ENCODE measurements at places on chromosomes 5 and 9.
A peak's percentile ranks its signal among the peaks of the same experiment; 100 is the strongest.

DNA sequence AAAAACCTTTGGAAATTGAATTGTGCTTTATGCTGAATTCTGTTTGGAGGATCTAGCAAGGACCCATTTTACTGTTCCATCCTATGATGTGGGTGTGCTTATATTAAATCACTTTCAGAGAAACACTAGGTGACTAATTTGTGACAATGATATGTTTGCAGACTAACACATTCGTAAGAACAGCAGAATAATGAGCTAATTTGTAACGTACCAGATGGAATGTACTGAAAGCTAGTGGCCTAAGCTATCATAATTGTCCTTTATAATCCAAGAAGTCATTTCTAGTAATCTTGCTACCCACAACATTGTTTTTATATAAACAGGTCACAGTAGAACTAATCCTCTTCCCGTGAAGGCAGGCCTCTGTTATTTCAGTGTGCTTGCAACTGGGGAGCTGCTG, 292.5 kb downstream of the PDE4D start:
- DNase-seq: no peak

GRCh38 chr9:93184432-93185265, 710 bp downstream of the WNK2 start:
- no peak for DNase-seq

- DNase-seq: no peak
Measured at GRCh38 chr9:15982182-15982581, 429.3 kb downstream of the CCDC171 start.

DNA sequence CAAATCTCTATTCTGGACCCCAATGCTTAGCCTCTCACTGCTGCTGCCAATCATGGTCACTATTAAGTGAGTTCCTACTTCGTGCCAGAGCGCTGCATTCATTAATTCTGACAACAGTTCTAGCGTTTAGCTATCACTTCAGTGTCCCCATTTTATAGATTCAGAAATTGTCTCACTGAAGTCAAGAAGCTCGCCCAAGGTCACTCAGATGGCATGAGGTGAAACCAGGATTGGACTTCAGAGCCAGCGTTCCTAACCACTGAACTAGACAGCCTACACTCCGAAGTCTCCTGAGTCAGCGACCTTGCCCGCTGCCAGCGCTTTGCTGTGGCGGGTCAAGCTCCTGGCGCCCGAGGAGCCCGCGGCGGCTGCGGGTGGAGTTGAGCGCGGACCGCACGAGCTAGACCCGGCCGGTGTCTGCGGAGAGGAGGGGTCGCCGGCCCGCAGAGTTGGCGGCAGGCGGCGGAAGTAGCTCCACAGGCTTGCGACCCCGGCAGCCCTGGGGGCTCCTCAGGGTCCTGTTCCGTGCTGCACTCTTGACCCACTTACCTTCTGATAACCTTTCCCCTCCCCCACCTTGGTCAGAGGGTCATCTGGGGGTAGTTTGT, 2.1 kb upstream of the GABRB2 start:
- DNase-seq: no peak

- no peak for DNase-seq
Measured at GRCh38 chr5:95078868-95079267, 206.0 kb downstream of the MCTP1 start.

GRCh38 chr9:105114964-105115728, 129.3 kb upstream of the SLC44A1 start:
- DNase-seq: no peak

DNA sequence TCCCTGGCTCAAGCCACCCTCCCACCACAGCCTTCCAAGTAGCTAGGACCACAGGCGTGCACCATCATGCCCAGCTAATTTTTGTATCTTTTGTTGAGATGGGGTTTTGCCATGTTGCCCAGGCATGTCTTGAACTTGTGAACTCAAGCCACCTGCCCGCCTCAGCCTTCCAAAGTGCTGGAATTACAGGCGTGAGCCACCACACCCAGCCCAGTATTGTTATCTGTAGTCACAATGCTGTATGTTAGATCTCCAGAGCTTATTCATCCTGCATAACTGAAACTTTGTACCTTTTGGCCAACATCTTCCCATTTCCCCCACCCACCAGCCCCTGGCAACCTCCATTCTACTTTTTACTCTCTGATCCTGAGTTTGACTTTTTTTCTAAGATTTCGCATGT, 37.5 kb downstream of the CREBRF start:
- no peak for DNase-seq

DNA sequence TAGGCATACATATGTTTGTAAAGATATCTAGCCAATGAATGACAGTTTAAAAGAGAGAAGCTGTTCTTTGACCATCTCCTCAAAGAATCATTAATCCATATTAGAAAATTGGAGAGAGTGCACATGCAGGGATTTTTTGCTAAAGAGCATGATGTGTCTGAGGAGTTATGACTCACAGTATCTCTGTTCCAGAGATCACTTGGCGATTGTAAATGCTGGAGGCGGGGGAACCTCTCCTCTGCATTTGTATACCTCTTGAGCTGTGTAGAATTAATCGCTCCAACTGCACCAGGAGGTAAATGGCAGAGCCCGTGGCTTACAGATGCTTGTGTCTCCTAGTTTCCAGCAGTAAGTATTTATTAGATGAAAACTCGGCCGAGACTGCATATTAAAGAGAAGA, 3.6 kb upstream of the SPATA31D1 start:
- no peak for DNase-seq

DNA sequence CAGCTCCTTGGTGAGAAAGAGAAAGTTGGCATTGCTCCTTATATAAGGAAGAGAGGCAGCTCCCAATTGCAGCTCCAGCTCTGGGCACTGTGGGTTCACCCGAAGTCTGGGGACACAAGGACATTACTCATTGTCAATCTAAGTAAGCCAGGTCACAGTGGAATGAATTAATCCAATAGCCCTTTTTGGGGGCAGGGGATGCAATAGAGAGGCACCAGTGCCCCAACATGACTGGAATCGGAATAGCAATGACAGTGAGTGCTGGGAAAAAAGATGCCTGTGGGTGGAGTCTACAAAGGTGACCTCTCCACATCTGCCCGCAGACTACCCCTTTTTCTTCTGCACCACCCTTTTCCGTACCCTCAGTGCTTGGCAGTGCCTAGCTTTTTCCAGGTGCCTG, 11.1 kb upstream of the NEUROG1 start:
- DNase-seq: no peak

- DNase-seq: no peak
Measured at GRCh38 chr5:51378448-51379330, 4.6 kb upstream of the ISL1 start.

- peak; percentile 49 for DNase-seq
Measured at GRCh38 chr5:54883374-54884194, 101.8 kb downstream of the ESM1 start.

DNA sequence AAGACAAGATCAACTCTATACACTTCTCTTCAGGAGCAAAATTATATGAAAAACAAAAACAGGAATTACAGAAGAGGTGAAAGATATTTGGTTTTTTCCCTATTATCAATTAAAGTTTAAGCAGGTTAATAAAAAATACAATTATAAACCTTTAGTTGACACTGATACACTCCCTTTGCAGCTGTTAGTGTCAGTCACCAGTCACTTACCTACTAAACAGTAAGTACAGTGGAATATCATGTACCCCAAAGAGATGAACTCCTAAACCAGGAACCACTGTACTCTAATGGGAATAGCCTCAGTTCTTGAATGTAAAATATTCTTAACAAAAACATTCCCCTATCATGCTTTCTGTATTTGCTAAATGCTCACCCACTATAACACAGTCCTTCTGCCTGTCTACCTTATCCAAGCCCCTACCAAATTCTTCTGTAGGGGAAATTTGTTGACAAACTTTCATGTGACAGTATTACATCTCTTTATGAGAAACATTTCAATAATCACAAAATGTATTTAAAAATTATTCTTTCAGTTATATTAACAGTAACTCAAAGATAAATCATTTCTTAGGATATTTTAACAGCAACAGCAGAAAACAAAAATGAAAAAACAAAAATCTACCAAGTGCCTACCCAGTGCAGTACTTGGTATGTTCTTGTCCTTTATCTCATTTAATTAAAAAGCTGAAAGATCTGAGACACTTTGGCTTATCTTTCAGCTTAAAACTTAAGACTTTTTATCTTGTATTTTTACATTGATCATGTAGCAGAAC, 212.8 kb downstream of the MLLT3 start:
- no peak for DNase-seq

DNA sequence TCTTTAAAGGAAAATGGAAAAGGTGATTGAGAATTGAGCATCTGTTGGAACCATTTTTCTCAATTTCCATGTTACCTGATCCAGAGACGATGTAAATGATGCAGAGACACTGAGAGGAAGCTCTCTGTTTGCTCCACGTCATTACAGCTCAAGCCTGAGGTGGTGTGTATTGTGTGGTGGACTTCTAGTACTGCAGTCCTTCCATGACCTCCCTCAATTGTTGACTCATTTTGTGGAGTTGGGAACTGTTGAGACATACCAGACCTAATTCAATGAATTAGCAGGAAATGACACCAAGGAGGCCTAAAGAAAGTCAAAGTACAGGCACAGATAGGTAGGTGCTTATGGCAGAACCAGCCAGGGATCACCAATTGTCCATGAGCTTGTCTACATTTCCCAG, 15.6 kb upstream of the LVRN start:
- no peak for DNase-seq

DNA sequence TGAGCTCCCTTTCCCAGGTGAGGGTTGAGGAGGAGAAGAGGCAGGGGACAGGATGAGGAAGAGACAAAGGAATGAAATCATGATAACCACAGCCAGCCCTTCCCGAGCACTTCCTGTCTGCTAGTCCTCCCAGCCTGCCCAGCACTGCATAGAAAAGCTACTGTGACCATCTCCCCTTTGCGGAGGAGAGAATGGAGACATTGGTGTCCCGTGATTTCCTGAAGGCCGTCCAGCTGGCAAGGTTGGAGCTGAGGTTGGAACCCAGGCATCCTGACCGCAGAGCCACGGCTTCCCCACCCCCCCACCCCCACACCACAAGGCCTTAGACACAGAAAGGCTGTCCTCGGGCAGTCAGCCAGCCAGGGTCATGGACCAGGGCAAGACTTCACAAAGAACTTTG, 131.1 kb upstream of the ICE1 start:
- no peak for DNase-seq

GRCh38 chr5:31656806-31657205, 17.9 kb downstream of the PDZD2 start:
- no peak for DNase-seq

DNA sequence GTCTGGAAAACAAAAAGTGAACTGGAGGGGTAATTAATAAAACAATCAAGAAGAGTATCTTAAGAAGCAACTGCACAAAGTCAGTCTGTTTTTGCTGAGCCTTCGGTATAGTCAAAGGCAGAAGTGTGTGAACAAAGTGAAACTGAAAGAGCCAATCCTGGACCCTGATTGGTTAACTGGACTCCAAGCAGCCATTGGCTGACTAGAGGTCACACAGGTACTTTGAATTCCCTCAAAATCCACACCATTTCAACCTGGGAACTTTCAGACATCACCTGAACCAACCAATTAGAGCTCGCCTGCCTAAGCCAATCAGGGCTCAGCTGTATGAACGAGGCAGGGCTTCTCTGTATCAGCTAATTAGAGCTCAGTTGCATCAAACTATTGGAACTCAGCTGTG, 286.7 kb downstream of the TLE4 start:
- DNase-seq: peak; percentile 36

GRCh38 chr5:84286662-84287061, 98.0 kb downstream of the EDIL3 start:
- DNase-seq: no peak

DNA sequence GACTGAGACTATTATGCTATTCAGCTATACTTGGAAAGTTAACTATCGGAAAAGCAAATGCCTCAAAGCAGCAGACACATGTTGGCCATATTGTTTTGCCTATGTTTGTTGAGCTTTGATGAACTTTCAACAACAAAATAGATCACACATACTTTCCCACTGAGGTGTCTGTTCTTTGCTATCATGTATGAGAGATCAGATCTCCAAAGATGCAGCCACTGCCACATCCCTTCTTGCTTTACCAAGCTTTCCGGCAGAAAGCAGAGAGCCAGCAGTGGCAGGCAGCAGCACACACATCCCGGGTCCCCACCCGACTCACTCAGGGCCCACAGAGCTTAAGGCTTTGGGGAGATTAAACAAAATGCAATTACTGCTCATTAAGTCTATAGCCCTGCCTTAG, 18.8 kb downstream of the ZBTB5 start:
- DNase-seq: no peak
